Stomach (tissue), 19 donors: ENCODE measurements at places on chromosomes 11 and 22. TPM values are rescaled to one million over a fixed set of nuclear protein-coding genes. Genes with fewer than 3 reads are reported as not detected.
A peak's percentile ranks its signal among the peaks of the same experiment; 100 is the strongest.

Gene CCDC179
- total RNA-seq = not detected

Gene NAALADL1
- not detected for total RNA-seq

Gene PGA5
- total RNA-seq = 5.9 TPM

Gene CD6
- not detected for total RNA-seq

Gene DNAJB7
- not detected for total RNA-seq

Gene SEPTIN5
- 18.2 TPM for total RNA-seq

Gene CBLIF
- 446 TPM for total RNA-seq

Gene DTX4
- 19.7 TPM for total RNA-seq

DNA sequence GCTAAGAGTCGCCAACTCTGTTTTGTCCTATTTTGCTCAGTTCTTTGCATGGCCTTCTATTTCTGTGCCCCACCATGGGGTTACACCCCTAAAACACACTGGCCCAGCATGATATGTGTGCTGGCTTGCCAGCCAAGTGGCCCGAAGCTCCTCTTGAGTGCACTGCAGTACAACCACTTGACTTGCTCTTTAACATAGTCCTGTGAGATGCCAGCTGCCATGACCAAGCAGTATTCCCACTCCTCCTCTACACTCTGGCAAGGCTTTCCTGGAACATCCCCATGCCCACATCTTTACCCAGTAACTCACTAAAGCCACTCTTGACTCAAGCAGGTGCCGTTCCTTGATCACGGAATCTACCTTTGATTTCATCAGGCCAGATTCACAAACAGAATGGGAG lies 102.9 kb upstream of the GAL start:
- no peak for DNase-seq

DNA sequence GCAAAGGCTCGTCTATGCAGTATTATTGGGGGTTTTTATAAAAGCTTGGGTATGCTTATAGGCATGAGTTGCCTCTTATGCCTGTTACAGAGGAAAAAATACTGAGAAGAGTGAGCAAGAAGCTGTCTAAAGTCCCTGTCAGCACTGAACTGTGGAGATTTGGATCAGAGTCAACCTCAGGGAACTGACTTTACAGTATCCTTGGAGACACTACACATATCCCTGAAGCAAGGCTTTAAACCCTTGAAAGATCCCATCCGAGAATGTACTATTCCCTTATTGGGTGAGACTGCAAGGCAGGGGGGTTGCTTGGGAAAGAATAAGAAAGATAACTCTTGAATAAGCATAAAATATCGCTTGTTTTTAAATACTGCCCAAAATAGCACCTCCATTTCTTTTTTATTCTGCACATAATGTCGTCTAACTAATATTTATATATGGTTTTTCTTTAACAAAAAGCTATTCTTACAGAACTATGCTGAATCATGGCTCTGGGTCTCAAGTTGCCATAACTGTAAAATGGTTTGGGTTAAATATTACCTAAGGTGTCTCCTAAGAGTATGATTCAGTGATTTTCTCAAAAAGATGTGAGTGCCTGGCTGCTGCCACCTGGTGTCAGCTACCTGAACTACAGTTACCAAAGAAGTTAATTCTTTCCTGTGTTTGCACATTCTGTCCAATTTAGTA lies 1062.8 kb downstream of the DLG2 start:
- DNase-seq = peak; percentile 27

- DNase-seq = no peak
Observed at GRCh38 chr11:10602366-10602765, 33.9 kb upstream of the LYVE1 start.

DNA sequence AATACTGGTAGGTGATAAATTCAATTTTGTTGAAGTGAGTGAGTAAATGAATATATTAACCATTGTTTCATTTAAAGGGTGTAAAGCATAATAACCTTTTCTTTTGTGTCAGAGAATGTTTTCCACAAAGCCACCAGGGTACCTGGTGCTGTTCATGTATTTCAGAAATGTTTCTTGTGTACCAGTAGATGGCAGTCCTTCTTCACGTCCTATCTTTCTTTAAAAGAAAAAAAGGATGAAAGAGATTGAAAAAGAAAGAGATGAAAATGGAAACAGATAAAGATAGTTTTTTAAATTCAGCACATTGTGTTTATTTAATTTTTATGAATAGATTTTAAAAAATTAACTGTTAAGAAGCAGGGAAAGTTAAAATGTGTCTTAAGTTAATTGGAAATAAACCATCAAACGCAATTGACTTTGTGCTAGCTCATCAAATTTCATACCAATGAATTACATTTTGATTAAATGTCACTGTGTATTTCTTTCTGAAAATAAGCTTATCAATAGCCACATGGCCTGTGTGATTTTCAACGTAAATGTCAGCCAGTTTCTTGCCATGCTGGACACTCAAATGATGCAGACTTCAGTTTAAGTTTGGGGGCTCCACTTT lies 65.5 kb upstream of the CHORDC1 start:
- no peak for DNase-seq

- DNase-seq = no peak
Observed at GRCh38 chr11:121270001-121270678, 22.4 kb upstream of the SC5D start.

DNA sequence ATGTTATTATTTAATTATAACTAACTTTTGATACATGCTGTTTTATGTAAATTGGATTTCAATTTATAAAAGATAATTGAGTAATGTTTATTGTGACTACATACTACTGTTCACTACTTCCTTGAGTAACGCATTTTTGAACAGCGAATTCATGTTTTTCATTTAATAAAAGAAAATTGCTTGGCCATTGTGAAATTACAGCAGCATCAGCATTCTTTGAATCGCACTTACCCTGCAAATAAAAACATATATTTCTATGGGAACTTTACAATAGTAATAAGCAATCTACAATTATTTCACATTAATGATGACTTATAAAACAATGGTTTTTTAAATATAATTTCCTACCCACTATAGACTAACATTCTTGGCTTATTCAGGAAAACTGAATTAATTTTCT lies 20.3 kb downstream of the OR5J2 start:
- no peak for DNase-seq

DNA sequence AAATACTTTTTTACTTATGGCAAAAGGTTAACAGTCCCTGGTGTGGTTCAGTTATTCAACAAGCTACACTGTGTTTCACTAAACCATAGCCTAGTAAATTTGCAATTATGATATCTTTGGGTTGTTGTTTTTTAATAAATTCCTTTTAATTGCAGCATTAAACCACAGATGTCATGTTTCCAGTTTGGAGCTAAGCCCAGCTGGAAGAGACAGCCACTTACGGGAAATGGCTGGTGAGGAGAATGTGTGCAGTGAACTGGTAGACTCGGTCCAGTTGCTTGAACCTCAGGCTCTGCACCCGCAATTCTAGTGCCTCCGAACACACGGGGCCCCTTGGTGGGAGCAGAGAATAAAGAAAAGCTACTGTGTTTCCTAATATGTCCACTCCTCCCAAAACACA lies 70.8 kb downstream of the WNT11 start:
- DNase-seq = no peak

DNA sequence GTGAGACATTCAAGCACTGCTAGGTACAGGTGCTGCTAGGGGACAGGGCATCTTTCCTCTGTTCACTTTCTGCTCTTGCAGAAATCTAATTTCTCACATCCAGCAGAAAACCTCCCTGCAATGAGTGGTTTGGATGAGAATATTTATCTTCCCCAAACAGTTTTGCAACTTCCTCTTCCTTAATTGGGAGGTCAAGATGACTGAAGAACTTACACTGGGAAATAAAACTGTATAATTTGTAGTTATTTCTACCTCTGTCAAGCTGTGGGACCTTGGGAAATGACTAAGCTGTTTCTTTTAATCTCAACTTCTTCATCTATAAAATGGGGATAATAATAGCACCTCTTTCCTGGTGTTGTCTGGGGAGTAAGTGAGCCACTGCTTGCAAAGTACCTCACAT lies 69.8 kb downstream of the PRR5L start:
- DNase-seq = no peak

DNA sequence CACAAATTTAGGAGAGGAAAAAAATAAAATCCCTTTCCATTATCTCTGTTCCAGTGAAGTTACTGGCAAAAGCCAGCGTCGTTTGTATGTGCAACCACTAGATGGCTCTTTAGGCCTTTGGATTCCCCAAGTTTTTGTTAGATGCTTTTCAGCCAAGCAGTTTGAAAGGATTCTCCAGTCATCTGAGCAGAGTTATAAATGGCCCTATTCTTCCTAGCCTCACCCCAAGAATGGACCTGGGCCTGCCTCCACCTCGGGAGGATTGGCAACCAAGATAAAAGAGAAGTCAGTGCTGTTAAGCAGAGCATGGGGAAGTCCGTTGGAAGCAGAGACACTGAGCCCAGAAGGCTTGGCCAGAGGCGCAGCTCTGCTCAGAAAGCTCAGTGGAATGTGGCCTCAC lies 15.4 kb downstream of the FAM181B start:
- no peak for DNase-seq

- peak; percentile 83 for DNase-seq
Observed at GRCh38 chr11:64081745-64082442, 46.2 kb downstream of the FLRT1 start.

DNA sequence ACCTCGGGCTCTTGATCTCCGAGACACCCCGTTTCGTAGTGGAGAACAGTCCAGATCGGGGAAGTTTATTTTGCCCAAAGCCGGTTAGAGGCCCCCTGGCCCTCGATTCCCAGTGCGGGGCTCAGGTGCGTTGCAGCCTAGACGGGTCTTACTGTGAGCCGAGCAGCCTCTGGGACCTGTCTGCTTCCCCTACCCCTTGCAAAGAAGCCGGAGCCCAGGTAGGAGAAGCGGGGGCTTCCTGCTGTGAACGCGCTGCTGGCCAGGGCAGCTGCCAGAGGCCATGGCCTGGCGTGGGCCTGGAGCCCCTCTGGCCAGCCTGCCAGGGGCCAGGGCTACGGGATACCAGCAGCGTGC lies 621 bp downstream of the TSPO start:
- no peak for DNase-seq

DNA sequence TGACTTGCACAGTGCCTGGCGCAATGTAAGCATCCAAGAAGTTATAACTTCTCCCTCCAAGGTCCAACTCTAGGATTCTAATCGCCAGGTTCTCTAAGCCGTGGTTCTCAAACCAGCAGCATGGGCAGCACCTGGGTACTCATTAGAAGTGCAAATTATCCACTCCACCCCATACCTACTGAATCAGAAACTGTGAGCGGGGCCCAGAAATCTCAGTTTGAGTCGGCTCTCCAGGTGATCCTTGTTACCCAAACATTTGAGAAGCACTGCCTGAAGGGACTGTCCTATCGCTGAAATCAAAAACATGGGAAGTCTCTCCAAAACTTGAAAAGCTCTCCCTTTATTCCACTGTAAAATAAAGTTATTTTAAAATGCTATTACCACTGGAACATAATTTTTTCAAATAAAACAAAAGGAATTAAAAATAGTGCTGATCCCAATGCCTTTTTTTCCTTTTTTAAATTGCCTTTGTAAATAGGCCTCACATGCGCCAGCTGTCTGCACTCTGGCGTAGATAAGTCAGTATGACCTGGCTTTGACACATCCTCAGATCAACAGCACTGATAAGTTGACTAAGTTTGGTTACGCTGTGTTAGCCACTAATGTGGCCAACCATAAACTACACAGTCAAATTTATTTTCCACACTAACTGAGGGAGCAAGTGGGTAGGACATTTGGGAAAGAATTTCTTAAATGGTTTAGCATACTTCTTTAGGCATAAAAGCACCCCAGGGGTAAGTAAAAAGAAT lies 8.4 kb upstream of the CTR9 start:
- DNase-seq = peak; percentile 58

DNA sequence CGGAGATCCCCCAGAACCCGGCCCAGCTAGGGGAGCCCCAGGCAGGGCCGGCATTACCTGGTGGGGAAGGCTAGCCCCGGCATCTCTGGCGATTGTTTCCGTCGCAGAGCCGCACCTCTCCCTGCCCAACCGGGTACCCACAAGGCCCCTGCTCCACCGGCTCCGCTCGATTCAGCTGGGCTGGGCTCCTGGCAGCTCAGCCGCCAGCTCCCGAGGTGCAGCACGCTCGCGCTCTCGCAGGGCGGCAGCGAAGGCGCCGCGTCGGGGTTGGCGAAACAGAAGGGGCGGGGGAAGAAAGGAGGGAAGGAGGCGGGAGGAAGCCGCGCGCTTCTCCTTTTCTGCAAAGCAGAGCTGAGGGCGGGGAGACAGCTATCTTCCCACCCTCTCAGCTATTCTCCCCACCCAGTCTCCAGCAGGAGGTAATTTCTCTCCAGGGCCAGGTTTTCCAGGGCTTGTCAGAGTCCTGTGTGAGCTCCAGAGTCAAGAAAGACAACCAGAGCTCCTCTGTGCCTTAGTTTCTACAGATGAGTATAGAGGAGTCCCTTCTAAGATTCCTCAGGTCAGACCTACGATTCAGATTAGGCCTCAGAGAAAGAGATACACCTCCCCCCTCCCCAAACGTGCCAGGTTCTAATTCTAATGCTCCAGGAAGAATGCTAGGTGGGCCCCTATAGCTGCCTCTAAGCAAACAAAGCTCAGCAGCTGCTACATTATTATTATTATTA lies 62.0 kb downstream of the PAK1 start:
- peak; percentile 90 for DNase-seq

DNA sequence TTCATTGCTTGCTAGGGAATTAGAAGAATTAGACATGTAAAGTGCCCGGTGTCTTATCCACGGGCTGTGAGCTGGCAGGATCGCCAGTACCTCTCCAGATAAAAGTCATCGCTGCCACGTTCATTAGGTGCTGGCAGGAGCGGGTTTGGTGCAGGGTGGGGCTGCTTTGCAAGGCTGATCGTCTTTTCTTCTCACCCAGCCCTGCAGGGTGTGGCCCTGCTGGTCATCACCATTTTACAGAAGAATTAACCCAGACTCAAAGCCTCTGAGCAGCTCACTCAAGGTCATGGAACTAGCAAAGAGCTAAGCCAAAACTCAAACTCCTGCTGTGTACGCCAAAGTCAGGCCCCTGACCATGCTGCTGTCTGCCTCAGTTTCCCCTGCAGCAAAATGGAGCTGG lies 6.1 kb upstream of the FGF4 start:
- DNase-seq = no peak

GRCh38 chr11:59953463-59954218 lies 10.2 kb upstream of the OOSP4A start:
- peak; percentile 37 for DNase-seq

DNA sequence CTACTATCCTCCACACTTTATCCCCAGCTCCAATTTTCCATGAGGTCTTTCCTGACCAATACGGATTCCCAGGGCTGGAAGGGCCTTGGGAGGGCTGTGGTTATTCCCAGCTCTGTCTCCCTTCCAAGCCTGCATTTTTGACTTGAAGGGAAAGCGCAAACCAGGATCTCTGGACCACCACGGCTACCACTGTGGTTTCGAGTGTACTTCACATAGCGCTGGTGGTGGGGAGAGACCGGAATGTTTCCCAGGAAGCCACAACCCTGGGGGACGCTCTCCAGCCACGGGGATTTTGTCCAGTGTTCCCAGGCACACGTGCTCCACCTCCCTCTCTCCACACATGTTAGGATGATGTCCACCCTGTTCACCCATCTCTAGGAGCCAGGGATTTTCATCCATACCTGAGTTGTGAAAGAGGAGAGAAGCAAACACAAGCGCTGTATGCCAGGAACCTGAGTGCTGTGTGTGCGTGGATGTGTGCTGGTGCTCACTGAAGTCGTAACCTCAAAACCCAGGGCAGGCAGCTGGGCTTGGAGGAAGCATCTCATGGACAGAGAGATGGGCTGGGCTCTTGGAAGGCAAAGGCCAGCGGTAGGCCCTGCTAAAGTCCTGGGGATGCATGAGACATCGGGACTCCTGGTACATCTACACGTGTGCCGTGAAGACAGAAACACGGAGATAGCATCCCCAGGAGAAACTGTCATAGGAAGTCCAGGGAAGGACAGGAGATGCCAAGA lies 1.3 kb upstream of the NPTXR start:
- no peak for DNase-seq

- DNase-seq = no peak
Observed at GRCh38 chr11:9160166-9160565, 68.8 kb upstream of the SCUBE2 start.
